ENCODE measurements at places on chromosomes 6 and 20.

- DNase-seq, result no peak
Observed at GRCh38 chr6:11682561-11682975, 96.0 kb downstream of the ADTRP start.

GRCh38 chr6:139914910-139915309, 540.5 kb upstream of the CITED2 start:
- DNase-seq, result no peak

GRCh38 chr20:60050193-60050947, 92.1 kb downstream of the CDH26 start:
- no peak for DNase-seq

GRCh38 chr6:151317103-151317994, 74.0 kb downstream of the ZBTB2 start:
- no peak for DNase-seq

- DNase-seq, result no peak
Observed at GRCh38 chr6:133201231-133201630, 39.9 kb upstream of the EYA4 start.

DNA sequence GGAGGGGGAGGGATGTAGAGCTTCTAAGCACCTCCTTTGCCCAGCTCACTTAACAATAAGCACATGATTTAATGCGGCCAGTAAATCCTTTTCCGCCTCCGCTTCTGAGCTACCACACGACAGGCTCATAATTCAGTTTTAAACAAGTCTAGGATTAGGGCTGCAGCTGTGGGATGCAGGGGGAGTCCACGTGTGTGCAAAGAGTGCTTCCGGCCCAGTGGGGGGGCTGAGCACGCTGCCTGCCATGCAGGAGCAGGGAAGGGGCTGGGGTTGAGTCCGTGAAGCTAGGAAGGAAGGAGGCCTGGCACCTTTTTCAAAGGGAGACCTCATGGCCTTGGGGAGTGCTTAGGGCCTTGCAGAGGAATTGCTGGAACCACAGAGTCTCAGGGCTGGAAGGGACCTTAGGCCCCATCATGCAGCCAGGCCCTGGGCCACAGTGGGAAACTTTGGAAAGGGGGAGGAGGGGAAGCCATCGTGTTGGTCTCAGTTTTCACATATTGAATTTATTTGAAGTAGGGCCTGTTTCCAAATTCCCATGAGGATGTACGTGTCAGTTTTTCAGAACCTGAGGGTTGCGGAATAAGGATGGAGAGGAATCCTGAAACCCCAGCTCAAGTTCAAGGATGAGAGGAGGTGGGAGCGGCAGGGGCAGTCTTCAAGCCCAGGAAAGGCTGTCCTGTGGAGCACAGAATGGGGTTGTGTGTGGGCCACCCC, 96.1 kb downstream of the VEGFA start:
- no peak for DNase-seq

DNA sequence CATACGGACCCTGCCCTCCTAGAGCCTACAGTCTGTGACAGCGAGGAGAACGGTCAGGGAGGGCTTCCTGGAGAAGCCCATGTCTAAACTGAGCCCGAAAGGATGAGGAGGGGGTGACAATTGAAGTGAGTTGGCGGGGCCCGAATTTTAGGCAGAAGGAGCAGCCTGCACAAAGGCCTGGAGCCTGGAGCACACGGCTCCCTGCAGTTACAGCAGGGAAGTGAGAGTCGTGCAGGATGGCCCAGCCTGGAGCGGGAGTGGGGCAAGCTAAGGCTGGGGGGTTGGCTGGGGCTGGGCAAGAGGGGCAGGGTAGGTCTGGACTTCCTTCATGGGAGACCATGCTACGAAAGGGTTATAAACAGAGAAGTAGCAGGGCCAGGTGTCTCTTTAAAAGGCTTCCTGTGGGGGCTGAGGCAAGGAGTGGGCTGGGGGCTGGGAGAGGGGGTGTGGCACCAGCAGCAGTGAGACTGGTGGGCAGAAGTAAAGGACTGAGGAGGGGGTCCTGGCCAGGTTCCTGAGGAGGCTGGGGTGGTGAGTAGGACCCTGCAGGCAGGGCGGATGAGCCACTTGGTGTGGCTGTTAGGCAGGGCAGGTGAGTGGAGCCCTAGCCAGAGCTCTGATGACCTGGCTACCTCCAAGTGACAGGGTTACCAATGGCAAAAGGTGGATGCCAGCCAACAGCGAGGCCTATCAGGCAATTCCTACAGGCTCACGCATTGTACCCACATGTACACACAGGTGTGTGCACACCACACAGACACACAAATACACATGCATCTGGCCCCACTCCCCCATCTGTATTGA, 119.2 kb downstream of the MRPL14 start:
- DNase-seq, result no peak

DNA sequence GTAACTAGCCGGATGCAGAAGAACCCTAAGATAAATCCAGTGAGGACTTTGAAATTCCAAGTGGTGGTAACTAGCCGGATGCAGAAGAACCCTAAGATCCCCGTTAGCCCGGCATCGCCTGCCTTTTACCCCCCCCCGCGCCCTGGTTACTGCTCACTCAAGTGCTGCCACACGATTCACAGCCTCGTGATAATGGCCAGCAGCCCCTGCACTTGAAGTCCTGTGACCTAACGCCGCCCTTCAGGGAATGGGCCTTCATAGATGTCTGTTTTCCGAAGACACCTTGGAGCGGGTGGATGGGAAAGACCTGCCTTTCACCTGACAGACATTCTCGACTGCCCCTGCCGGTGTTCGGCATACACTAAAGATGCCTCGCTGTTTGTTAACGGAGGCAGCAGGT, 127.9 kb downstream of the HUS1B start:
- DNase-seq, result no peak

GRCh38 chr20:39812116-39812515, 850.0 kb downstream of the DHX35 start:
- no peak for DNase-seq

GRCh38 chr20:1840817-1841553, 54.2 kb upstream of the SIRPA start:
- DNase-seq, result no peak

GRCh38 chr20:44053046-44053445, 133.9 kb downstream of the JPH2 start:
- no peak for DNase-seq

- DNase-seq, result no peak
Observed at GRCh38 chr6:81128671-81129070, 623.8 kb downstream of the TENT5A start.
